ENCODE measurements at places on chromosomes 13 and 19. TPM values are rescaled to one million over a fixed set of nuclear protein-coding genes. Genes with fewer than 3 reads are reported as not detected.

Gene LACC1
- total RNA-seq, result 5.0 TPM

Gene TNFRSF19
- not detected for total RNA-seq

- H3K27me3 ChIP-seq, result no peaks in the 10 kb centered on the region
- H3K27ac ChIP-seq, result no peak overlapping the region
- no peak for DNase-seq
- H3K4me1 ChIP-seq, result no peaks in the 10 kb centered on the region
Measured at GRCh38 chr19:47065242-47065641, 16.8 kb upstream of the TMEM160 start.

DNA sequence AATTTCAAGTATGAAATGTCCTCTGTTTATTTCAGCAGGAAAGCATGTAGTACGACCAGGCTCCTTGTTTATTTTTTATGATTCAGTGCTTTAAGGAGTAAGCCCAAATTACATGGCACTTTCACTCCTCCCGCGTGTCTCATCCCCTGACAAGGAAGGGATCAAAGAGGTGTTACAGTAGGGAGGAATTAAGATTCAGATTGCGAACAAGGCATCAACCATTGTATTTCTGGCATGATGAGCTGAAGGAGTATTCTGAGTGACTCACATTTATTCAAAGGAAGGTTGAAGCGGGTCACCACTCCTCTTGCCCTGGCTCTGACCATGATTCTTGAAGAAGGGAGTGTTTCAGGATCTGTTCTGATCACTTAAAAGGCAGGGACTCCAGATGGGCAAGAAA is 46.1 kb upstream of the CNMD start:
- H3K27me3 ChIP-seq, result no peaks in the 10 kb centered on the region
- H3K27ac ChIP-seq, result no peak overlapping the region
- no peak for DNase-seq
- no peak overlapping the region for H3K4me3 ChIP-seq
- no peaks in the 10 kb centered on the region for H3K4me1 ChIP-seq

DNA sequence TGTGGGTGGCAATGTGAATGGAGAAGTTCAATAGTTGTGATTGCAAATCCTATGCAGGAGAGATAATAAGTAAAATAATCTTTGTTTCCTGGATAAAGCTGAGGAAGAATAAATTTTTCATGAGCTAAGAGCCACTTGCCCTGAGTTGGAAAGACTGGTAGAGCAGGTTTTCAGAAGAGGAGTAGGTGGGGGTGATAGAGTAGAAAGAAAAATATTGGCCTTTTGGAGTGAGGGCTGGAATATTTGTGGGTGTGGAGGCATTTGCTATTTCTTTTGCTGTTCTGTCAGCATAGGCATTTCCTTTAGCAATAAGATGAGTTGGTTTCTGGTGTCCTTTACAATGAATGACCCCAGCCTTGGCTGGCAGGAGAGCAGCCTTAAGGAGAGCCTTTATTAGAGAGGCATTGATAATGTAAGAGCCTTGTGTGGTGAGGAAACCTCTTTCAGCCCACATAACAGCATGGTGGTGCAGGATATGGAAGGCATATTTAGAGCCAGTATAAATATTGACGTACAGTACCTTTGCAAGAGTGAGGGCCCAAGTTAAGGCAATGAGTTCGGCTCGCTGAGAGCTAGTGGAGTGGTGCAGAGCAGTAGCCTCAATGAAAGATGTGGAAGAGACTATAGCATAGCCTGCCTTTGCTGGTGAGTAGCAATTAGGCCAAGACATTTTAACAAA is 11.6 kb upstream of the ZNF431 start:
- H3K27ac ChIP-seq, result no peak overlapping the region
- no peaks in the 10 kb centered on the region for H3K4me1 ChIP-seq
- no peaks in the 10 kb centered on the region for H3K27me3 ChIP-seq
- no peak overlapping the region for H3K4me3 ChIP-seq
- no peaks in the 10 kb centered on the region for H3K36me3 ChIP-seq
- no peak for DNase-seq

DNA sequence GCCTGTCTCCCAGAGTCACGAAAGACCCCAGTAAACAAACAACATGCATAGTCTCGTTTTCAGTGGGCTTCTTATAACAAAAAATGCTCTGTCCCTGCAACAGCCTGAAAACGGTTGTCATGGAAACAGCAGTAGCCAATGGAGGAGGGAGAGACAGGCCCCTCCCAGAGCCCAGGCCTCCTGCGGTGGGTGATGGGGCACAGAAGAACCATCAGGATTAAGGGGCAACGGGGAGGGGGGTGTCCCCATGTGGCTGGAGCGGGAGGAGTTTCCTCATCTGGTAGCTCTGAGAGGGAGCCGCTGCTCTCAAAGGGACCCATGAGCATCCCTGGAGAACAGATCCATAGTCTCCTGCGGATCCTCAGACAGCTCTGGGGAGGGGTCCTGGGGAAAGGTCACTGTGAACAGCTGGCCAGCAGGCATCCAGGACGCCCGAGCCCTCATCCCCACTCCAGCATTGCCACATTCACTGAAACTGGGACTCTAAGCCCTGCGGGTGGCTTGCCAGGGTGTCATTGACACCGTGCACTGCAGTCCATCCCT is 37.5 kb upstream of the PNMA8B start:
- H3K27me3 ChIP-seq, result no peaks in the 10 kb centered on the region
- no peak overlapping the region for H3K27ac ChIP-seq
- no peak overlapping the region for H3K4me3 ChIP-seq
- H3K36me3 ChIP-seq, result no peaks in the 10 kb centered on the region

DNA sequence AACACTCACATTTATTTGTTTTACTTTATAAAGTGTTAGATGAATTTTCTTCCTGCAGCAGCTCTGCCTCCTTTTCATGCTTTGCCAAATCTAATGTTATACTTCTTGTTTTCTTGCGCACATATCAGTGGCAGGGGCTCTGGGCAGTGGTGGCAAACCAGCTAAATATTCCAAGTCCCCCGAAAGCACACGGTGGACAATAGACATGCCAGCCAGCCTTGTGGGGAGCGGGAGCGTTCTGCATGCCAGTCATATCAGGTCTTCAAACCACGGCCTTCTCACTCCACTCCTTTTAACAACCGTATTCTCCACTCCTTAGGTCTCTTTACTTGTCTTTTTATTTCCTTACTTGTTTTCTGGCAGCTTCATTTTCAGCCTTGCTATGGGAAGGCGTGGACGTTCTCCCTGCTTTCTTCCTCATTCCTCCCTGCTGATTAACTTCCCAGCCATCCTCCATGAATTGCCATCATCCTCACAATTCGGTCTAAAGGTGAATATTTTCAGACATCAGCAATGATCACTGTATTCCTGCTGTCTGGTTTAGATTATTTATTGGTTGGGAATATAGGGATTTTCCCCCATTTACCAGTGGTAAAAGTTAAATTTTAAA is 77.1 kb upstream of the WASF3 start:
- H3K27ac ChIP-seq, result no peak overlapping the region
- DNase-seq, result no peak

DNA sequence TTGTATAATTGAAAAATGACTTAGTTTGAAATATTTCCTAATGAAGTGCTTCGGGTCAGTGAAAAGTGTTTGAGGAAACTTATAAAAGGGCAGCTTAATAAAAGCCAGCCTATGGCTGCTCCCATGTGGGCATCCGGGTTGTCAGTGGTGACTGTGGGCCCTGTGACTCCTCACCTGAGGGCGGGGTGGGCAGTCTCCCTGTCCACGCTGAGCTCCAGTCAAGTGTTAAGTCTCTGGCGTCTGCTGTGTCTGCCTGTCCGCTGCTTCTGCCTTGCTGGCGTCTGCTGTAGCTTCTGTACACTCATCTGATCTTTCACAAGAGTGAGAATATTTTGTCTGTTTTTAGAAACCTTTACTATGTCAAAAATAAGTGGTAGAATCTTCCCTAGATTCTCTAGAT is 7.1 kb downstream of the LAMP1 start:
- no peak overlapping the region for H3K4me3 ChIP-seq
- peaks cover 12% of the 10 kb centered on the region for H3K4me1 ChIP-seq
- H3K27ac ChIP-seq, result no peak overlapping the region

GRCh38 chr13:61954092-61954491 is 538.4 kb upstream of the PCDH20 start:
- DNase-seq, result no peak
- no peak overlapping the region for H3K4me3 ChIP-seq
- no peak overlapping the region for H3K27ac ChIP-seq
- no peaks in the 10 kb centered on the region for H3K36me3 ChIP-seq

Measured in CD4-positive, alpha-beta memory T cell (primary cell).